AG04450 (cell line): ENCODE measurements at places on chromosomes 6 and 20.

DNA sequence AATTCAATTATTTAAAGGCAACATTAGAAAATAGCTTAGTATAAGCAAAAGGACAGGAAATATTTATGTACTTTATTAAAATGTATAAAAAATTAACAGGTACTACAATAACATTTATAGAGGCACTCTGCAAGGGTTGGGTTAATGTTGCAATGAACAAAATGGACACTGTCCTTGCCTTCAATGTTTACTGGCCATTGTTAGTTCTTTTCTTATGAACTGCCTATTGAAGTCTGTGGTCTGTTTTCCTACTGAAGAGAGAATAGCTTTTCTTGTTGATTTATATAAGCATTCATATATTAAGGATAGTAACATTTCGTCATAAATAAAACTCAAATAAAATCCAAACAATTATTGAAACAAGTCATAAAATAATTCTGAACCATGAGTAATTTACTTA lies 135.3 kb upstream of the BEND6 start:
- DNase-seq = no peak

- DNase-seq = no peak
These were observed 74.1 kb upstream of the NAA20 start for GRCh38 chr20:19943061-19943521.

DNA sequence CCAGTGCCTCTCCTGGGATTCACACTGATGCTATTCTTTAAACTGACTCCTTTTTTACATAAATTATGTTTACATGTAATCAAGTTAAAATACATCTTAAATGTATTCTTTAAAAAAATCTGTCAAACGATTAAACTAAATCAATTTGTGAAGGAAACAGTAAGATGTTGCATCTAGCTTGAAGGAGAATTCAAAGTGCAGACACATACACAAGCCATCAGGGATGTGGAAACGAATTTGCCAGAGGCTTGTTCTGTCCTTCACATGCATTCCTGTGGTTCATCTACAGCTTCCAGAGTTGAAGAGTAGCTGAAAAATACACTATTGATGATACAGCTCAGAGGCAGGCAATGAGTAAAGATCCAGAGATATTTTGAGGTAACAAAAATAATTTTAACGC lies 7.3 kb upstream of the BPIFB3 start:
- no peak for DNase-seq

- no peak for DNase-seq
These were observed at the start of gene QKI for GRCh38 chr6:163414117-163414945. TSS of gene QKI (plus strand) at chr6:163414718. CDS start at chr6:163415194, 476 bp downstream.
